ENCODE measurements at places on chromosomes 1 and 21. TPM values are rescaled to one million over a fixed set of nuclear protein-coding genes. Genes with fewer than 3 reads are reported as not detected.

DNA sequence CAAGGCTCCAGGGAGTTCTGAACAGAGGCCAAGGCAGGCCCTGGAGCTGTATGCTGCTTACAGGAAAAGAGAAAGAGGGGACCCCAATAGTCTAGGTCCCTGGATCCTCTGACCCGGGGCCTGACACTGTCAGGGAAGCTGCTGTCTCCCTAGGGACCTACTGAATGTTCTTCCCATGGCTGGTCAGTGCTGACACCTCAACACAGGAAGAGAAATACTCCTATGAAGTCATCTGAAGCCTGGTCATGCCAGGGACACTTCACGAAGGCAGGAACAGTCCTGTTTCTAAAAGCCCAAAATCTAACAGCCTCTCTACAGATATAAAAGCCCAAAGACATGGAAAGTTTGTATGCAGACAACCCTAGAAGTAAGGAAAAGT is 1.7 kb upstream of the LAD1 start:
- no peak for DNase-seq

DNA sequence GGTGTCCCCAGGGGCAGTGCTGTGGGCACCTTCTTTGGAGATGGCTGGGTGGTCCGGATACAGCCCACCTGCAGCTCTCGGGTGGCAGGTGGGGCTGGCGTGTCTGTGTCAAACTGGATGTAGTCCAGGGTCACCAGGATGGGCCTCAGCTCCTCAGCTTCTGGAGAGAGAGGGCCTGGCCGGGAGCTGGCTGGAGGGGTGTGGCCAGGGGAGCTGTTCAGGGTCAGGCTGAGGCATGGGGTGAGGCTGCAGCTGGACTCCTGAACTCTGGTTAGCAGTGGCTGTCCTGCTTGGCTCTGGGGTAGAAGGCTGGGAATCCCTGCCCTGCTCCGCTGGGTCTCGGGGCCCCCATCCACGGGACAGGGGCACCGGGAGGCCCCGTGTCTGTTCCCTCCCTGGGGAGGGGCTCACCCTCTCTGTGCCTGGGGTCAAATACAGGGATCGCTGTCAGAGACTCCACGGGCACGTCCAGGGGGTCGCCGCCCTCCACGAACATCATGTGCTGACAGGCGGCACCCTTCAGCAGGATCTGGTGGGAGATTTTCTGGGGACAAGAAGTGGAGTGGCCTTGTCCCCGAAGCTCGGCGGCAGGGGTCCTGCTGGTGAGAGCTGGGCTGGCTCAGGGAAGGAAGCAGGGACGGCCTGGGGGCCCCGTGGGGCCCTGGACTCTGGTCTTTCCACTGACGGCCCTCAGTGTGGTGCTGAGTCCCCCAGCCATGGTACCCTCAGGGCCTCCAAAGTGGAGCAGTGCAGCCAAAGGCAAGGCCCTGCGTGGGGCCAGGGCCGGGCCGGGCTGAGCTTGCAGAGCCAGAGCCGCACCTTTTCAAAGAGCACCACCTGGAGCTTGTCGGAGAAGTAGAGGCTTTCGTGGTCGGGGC is 4.1 kb upstream of the TMEM52 start:
- no peak for DNase-seq

PLA2G2F gene
- not detected for total RNA-seq

PLPPR4 gene
- 0.72 TPM for total RNA-seq

GRCh38 chr1:201889090-201889968 is 631 bp downstream of the SHISA4 start:
- no peak for DNase-seq

TM2D1 gene
- 36.6 TPM for total RNA-seq

PKP1 gene
- total RNA-seq = 0.10 TPM

DNA sequence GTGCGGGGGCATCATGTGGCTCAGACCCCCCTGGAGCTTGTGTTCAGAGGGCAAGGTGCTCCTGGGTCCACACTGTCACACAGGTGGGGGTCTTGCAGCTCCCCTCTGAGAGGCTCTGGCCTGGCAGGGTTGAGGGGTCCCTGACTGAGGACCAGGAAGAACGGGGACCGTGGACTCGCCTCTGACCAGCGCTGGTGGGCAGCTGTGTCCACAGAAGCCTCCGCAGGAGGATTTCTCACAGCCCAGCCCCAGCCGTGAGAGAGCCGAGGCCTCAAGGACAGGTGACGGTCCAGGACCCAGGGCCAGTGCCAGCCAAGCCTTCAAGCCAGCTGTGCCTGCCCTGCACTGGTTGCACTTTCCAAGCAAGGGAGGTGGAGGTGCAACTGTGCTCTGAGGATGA is 63.5 kb upstream of the TTC34 start:
- DNase-seq = no peak

DNA sequence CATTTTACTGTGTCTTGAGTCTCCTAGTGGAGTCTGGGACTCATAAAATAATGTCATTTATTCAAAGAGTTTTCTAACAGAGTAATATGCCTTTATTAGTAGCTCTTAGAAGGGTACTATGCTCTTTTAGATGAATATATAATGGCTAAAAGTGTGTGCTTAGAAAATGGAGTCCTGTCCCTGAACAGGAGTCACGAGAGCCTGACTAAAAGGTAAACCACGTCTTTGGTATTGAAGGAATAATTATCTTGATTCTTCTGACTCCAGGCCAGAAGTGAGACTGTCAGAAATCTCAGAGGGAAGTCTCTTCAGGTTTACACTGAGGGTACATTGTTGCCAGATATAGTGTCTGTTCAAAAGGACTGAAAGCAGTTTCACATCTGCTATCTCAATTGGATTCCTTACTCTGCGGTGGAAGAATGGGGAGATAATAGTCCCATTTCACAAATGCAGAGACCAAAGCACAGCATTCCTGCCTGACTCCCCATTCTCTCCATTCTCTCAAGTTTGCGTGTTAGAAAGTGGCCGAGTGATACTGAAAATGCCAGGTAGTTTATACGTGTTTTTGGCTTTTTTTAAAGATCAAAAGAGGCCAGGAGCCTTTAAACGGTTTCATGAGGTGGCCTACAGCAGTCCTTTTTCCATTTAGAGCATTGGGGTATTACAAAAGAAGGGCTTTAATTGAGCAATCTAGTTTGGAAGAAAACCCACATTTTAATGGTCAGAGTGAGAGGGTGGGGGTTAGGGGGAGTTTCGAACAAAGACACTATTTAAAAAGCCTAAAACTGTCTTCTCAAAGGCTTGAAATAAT is 176.6 kb downstream of the VPS13D start:
- no peak for DNase-seq

TFF3 gene
- total RNA-seq = 2.4 TPM

DNA sequence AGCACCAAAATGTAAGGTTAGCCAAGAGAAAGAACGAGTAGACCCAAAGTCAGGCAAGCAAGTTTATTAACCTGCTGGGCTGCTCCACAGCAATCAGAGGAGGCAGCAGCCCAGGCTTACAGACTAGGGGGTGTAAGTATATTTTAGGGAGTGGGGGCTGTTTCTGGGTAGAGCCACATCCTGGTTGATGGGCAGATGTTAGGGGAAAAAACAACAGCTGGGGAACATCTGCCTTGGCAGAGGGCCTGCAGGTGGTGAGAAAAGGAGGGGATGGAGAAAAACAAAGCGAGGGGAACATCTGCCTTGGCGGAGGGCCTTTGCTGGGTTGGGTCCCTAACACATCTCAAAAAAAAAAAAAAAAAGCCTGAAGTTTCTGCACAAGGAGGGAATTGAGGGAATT is 9.7 kb upstream of the ZBTB48 start:
- DNase-seq = no peak

DNA sequence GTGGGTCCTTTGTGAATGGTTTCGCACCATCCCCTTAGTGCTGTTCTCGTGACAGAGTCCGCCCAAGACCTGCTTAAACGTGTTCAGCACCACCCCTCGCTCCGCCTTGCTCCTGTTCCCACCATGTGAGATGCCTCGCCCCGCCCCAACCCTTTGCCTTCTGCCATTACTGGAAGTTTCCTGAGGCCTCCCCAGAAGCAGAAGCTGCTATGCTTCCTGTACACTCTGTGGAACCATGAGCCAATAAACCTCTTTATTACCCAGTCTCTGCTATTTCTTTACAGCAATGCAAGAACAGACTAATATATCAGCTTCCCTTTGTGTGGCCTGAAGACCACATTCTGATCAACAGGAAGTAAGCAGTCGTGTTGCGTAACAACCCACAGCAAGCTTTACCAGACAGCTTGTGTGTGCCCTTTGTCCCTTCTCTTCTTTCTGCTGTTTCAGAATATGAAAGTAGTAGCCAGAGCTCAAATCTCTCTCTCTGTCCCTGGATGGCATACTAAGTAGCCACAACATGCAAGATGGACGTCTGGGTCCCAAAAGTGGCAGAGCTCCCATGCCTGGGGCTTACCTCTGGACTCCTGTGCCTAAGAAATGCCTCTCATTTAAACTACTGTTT is 14.1 kb downstream of the HENMT1 start:
- DNase-seq = peak; percentile 60

DNA sequence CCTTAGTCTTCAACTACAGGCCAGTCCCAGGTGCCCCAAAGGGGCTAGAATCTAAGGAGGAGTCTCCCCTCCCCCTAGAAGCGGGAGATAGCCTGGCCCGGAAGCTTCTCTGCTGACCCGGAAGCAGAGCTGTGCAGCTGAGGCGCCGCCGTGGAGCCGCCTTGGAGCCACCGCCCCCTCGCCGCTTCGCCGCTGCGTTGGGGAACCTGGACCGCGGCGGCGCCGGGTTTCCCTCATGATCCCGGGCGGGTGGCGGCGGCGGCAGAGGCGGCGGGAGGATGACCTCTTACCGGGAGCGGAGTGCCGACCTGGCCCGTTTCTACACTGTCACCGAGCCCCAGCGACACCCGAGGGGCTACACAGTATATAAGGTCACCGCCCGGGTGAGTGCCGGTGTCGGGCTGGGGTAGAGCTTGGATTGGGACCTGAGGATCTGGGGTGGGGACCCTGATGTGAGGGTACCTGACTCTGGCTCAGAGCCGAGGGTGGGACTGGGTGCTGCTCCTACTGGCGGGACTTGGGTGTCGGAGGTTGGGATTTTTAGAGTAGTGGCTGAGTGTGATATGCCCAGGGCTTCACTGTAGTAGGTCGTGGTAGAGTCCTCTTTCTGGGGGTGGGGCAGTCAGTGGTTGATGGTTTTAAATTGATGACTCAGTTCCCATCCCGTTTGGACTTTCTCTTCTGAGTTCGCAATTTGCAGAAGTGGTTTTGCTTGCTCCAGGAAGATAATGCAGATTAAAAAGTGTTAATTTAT is at the start of gene RPS6KC1:
RPS6KC1 (plus strand) TSS at position 115 of the 754 bp plus-strand sequence; CDS start at position 279, 164 bp downstream.
- peak; percentile 85 for DNase-seq

WNT3A gene
- total RNA-seq = not detected

ZFP69 gene
- total RNA-seq = 1.4 TPM

RNF2 gene
- total RNA-seq = 12.6 TPM

UBR4 gene
- total RNA-seq = 99.0 TPM

GRCh38 chr1:183318433-183318832 is 99.7 kb downstream of the NMNAT2 start:
- DNase-seq = peak; percentile 86

- no peak for DNase-seq
Observed at GRCh38 chr1:204760350-204760749, 74.8 kb upstream of the LRRN2 start.

FAM72D gene
- not detected for total RNA-seq

GRCh38 chr1:172545396-172546004 is 12.6 kb downstream of the SUCO start:
- no peak for DNase-seq

DNA sequence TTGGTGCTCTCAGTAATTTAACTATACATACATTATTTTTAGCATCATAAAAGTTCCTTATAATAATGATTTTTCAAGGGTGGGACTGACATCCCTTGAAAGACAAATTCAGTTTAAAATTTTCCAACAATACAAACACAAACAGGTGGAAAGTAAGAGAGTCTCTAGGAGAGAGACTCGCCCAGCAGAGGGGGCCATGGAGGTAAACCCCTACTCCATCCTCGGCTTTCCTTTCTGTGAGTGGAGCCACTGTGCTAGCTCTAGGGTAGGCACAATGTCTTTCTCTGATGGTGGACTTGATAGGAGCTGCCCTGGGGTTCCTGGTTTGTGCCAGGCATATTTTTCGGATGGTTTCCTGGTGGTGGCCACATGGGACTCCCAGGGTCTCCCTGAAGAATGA is 8.3 kb downstream of the CSMD2 start:
- DNase-seq = no peak

GRCh38 chr1:180503280-180503862 is 994 bp upstream of the ACBD6 start:
- DNase-seq = no peak

- no peak for DNase-seq
Observed at GRCh38 chr1:51131185-51131584, 29.2 kb downstream of the C1orf185 start.

- peak; percentile 54 for DNase-seq
Observed at GRCh38 chr1:202143768-202144401, 652 bp downstream of the ARL8A start.

DNA sequence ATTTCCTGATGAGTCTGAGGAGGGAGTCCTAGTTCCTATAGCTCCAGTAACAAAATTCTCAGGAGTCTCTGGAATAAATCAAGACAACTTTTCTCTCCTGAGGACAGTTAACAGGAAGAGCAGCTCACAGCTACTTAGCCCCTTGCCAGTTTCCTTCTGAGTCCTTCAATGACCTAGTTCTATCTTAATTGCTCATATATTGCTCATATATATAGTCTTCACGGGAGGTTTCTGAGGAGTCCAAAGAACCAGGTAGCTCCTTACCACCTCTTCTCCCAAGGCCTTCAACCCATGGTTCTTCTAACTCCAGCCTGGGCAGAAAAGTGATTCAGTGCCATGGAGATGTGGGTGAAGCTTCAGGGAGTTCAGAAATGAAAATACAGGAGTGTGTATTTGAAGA is 4.6 kb downstream of the AMIGO1 start:
- no peak for DNase-seq

GRCh38 chr1:154418062-154418921 is 13.1 kb downstream of the IL6R start:
- DNase-seq = no peak

TMPRSS2 gene
- total RNA-seq = not detected

GRCh38 chr1:175138579-175138978 is 54.0 kb downstream of the KIAA0040 start:
- no peak for DNase-seq

DNA sequence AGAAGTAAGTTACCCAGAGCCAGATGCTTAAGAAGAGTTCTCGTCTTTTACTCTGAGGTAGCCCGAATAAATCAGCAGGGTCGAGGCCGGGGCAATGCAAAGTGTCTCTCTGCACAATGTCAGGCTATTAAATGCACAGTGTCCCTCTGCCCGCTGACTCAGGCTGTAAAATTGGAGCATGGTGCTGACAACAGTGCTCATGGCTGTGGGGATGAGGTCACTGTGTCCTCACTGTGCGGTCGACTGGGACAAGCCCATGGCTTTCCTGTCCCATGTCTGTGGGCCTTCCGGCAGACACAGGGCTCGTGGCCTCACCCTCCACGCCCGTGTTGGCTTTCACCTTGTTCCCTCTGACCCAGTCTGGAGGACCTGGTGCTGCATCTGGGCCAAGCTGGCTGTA is 14.6 kb upstream of the SLC2A1 start:
- no peak for DNase-seq

SPATA21 gene
- total RNA-seq = not detected

KLHL12 gene
- total RNA-seq = 19.0 TPM

GRCh38 chr1:77378723-77379535 is 97.1 kb downstream of the AK5 start:
- DNase-seq = no peak

All from heart right ventricle (tissue), 16 donors.